ENCODE measurements at places on chromosomes 5 and 9.

GRCh38 chr5:1447671-1448361 is 2.6 kb upstream of the SLC6A3 start:
- DNase-seq = no peak

- no peak for DNase-seq
These were observed 80.7 kb downstream of the OTULIN start for GRCh38 chr5:14745188-14745563.

GRCh38 chr9:17003576-17004240 is 131.1 kb upstream of the CNTLN start:
- DNase-seq = no peak

DNA sequence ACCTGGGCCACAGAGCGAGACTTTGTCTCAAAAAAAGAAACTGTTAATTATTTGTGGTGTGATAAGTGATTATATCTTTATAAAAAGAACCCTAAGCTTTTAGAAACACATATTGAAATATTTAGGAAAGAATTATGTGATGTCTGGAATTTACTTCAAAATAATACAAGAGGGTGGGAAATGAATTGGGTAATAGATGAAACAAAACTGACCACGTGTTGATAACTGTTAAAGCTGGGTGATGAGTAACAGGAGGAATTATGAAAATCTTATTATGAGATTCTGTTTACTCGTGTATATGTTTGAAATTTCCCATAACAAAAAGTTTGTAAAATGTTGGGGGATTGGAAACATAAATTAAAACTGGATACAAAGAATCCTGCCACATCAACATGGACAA is 33.0 kb upstream of the PPP2CA start:
- no peak for DNase-seq

- DNase-seq = no peak
These were observed 771 bp upstream of the ENTPD8 start for GRCh38 chr9:137441935-137442321.

- DNase-seq = peak; percentile 36
These were observed at the start of gene APBA1 for GRCh38 chr9:69671879-69672595. APBA1 (minus strand) TSS chr9:69672371.

- no peak for DNase-seq
These were observed 518.7 kb downstream of the LRRC70 start for GRCh38 chr5:63097286-63097685.

DNA sequence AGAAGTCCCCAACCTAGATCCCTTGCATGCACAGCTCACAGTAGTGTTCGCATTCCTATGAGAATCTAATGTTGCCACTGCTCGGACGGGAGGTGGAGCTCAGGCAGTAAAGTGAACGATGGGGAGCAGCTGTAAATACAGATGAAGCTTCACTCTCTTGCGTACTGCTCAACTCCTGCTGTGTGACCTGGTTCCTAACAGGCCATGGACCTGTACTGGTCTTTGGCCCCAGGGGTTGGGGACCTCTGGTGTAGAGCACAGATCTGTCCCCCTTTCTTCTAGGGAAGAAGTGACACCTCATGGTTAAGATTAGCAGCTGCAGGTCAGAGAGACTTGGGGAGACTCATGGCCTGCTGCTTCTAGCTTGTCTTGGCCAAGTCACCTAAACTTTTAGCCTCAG is 7.1 kb downstream of the ARHGEF28 start:
- DNase-seq = no peak

- no peak for DNase-seq
These were observed 32.5 kb upstream of the RAB14 start for GRCh38 chr9:121233906-121234831.

- no peak for DNase-seq
These were observed 31.1 kb upstream of the RNF130 start for GRCh38 chr5:180102636-180103035.

DNA sequence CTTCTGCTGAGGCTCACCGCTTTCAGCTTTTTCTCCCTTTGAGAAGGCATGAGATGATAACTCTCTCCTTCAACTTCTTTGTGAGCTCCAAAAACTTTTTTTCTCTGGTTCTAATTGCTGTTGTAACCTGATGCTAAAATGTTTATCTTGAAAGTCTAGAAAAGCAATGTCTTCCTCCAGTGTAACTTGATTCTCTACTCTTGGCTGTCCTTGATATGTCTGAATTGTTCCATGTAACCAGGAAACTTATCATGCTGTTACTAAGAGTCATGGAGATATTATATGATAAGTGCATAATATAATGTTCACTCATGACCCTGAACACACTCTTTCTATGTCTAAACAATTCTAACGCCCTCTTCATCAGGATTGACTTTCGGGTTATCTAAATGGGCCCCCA is 128.0 kb upstream of the ABCA1 start:
- DNase-seq = no peak

DNA sequence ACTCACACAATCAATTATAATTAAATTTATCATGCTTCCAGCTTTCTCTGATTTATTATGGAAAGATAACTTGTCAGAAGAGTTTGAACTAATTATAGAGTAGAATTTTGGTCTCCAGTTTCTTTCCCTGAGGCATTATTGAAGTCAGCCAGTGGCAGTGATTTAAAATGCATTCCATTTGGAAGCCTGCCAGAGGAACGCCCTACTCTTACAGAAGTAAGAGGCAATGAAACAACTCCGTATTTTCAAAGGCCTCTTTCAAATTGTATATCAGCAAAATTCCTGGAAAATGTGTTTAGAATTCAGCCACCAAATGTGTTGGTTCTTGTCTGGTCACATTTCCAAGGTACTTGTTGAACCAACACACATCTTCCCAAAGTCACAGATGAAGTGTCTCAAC is 640.9 kb downstream of the SEMA5A start:
- DNase-seq = no peak

- DNase-seq = no peak
These were observed 51.3 kb upstream of the SUB1 start for GRCh38 chr5:32534041-32534440.

- DNase-seq = no peak
These were observed 364.8 kb downstream of the MED10 start for GRCh38 chr5:6013506-6013905.

GRCh38 chr9:94270009-94270408 is 10.9 kb downstream of the ZNF169 start:
- DNase-seq = no peak
